ENCODE measurements at places on chromosomes 12 and 14. TPM values are rescaled to one million over a fixed set of nuclear protein-coding genes. Genes with fewer than 3 reads are reported as not detected.

GRCh38 chr12:123744836-123745235, 17.3 kb upstream of the DNAH10 start:
- no peak for DNase-seq

DNA sequence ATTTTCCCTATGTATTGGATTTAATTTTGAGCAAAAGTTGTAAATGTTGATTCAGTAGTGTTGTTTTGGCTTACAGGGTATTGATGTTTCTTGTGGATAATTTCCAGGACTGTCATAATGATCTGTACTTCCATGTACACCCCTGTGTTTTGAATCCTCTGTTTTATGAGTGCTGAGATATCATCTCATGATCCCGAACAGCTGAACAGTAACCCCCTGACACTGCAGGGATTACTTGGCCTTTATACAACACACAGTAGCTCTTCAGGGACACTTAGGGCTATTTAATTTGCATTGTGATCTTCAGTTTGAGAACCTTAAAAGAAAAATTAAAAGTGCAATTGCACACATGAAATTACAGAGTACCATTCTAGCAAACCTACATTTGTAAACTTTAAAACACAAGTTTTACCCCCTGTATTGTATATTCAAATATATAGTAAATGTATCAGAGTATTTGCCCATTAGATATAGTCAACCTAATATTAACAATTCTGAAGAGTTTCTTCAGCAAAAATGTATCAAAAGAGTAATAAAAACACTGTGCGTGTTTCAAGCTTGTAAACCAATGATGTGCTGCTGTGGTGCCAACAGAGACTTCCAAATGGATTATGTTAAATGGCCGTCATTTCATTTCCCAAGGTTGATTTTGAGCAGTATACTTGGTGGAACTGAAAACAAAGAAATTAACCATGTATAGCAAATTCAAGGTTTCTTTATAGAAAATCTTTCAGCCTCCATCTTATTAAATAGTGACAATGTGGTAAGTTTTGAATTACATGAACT, 27.9 kb upstream of the MYF6 start:
- DNase-seq: no peak

- DNase-seq: no peak
Observed at GRCh38 chr14:106625186-106625585, 1098.8 kb downstream of the TMEM121 start.

GRCh38 chr12:124413401-124413800, 118.5 kb downstream of the RFLNA start:
- no peak for DNase-seq

VWF gene
- total RNA-seq: 0.03 TPM

TMEM179 gene
- not detected for total RNA-seq

RARG gene
- total RNA-seq: 30.8 TPM

DNA sequence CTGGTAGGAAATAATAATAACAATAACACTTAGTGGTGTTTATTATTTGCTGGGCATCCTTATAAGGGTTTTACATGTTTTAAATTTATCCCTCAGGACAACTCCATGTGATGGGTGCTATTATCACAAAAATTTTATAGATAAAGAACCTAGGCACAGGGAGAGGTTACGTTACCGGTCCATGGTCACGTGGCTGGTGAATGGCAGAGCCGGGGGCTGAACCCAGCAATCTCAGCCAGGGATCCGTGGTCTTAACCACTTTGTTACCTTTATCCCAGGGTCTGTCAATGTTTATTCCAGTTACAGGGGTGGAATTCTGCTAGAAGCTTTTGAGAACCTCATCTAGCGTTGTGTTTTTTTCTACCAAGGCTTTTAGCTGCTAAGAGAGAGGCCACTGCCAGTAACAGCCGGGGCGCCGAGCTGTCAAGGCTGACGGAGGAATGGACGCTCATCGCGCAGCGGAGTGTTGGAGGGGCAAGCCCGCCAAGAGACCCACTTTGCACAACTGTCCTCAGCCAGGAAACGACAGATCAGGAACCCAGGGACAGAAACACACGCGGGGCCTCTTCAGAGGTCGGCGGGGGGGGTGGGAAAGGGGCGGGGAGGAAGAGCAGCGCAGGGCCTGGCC, 418 bp downstream of the AMN1 start:
- DNase-seq: no peak

- peak; percentile 78 for DNase-seq
Observed at GRCh38 chr14:63192085-63192484, 12.2 kb upstream of the RHOJ start.

LALBA gene
- not detected for total RNA-seq
